GM06990 (cell line): ENCODE measurements at places on chromosomes 5 and 9.
A peak's percentile ranks its signal among the peaks of the same experiment; 100 is the strongest.

- no peak for DNase-seq
Measured at GRCh38 chr9:123741214-123741613, 188.7 kb downstream of the DENND1A start.

GRCh38 chr9:86405086-86405491, 50.9 kb upstream of the TUT7 start:
- no peak for DNase-seq

DNA sequence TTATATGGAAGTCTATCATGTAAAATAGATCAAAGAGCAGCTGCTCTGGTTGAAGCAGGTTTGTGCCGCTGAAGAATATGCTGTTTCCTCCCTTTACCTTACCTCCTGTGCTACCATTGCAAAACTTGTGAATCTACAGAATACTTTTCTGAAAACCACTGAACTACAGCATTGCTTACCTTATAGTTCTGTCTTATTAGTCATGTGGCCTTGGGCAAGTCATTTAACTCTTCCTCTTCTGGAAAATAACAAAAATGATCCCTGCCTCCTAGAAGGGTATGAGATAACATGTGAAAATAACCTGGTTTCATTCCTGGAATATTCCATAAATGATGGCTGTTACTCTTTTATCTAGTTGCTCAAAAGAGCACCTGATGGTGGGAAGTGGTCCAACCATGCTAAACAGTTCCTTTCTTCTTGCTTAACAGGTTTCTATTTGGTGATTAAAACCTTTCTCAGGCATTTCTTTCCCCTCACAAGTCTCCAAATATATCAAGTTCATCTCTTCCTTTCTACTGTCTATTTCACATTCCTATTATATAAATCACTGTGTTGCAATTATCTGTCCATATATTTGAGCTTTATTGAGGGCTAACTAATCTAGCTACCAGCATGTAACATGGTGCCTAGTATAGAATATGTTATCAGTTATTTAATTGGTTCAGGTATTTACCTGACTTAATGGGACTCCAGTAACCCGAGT, 15.0 kb downstream of the TRIM32 start:
- DNase-seq = no peak

DNA sequence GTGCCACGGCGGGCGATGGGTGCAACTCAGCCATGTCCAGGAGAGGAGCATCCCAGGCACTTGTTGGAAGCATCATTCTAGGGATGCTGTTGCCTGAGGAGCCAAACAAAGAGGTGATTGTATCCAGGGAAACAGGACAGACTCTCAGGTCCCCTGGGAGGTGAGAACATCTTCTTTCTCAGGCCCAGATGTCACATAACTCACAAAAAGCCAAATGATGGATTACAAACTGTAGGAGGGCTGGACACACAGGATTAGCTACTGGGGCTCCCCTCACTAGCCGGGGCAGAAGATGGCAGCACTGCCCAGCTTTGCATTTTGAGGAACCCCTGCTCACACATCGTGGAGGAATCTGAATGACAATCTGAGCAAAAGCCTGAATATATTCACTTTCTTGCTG, 64.7 kb upstream of the NFIL3 start:
- DNase-seq = no peak

- no peak for DNase-seq
Measured at GRCh38 chr5:95711501-95712346, 19.4 kb upstream of the RHOBTB3 start.

DNA sequence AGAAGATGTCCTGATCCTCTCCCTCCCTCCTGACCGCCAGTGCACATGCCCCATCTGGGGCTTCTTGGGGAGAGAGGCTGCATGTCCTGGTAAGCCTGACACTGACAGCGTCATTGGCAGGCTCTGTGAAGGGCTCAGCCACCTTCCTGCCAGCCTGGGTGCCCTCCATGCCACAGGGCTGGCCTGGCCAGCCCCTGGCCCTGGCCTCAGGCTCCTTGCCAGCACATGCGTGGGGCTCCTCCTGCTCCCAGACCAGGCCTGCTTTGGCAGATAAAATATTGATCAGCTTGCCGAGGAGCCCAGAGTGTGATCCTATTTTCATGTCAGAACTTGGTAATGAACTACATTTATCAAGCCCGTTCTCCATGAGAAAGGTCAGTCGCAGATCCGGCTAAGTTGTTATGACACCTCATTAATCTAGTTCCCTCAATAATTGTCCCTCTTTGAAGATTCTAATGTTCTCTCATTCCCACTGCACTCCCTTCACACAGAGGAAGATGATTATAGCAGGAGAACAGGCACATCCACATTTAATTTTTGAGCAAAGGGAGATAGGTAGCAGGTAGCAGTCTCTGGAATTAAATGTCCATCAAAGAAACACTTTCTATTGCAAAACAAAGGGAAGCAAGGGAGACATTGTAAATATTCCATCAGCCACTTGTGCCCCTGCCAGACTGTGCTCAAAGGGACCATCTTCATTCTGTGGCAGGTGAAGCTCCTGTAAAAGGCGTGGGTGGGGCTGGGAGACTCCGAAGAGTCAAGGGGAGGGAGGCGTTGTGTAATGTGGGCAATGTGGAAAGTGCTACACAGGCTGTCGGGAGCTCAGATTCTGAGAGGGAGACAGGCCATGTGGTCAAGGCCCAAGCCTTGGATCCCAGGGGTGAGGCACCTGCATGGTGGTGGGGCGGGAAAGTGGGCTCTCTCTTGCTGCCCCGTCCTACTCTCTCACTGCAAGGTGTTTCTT, 272.0 kb downstream of the HSPA4 start:
- DNase-seq = no peak

- DNase-seq = no peak
Measured at GRCh38 chr9:115733318-115734110, 420.1 kb upstream of the PAPPA start.

GRCh38 chr9:2157277-2158110, 142.3 kb downstream of the SMARCA2 start:
- peak; percentile 56 for DNase-seq

GRCh38 chr9:114371973-114372917, 15.5 kb downstream of the AKNA start:
- DNase-seq = peak; percentile 56

DNA sequence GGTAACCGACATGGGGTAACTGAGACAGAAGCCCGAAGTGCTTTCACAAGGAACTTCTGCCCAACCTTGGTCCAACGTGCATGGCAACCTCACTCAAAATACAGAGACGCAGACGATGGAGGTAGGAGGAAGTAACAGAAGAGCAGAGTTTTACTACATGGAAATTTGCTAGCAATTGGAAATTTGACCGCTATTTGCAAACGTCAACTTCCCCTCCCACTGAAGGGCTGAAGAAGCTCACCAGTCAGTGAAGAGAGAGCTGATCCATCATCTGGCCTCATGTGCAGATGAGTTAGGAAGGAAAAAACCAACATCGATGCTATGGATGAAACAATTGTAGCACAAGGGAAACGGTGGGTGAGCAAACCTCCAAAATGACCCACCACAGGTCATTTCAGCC, 196.7 kb downstream of the RGS3 start:
- no peak for DNase-seq

- DNase-seq = peak; percentile 33
Measured at GRCh38 chr5:177124486-177124991, 9.0 kb upstream of the NSD1 start.

GRCh38 chr9:120109242-120109641, 470.7 kb downstream of the CDK5RAP2 start:
- no peak for DNase-seq
